GM19239 (cell line): ENCODE measurements at places on chromosomes 12 and 14.

DNA sequence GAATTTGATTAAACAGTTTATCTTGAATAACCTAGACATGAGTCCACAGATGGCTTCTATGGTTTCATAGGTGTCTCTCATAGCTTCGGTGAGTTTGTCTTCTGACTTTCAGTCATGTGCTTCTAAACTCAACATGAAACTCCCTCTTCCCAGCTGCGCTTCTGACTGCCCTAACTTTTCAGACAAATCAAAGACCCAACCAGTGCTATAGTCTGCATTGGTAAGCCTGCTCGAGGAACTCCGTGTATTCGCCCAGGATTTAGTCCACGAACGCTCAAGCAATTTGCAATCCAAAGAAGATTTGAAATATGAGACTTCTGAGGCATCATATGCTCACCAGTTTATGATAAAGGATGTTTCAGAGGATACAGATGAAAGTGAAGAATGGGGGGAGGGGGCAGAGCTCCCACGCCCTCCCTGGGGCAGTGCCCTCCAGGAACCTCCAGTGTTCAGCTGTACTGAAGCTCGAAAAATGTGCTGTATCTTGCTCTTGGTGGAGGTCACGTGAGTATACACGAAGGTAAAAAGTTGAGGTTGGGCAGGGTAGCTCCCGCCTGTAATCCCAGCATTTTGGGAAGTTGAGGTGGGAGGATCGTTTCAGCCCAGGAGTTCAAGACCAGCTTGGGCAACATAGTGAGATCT is 5.2 kb upstream of the RILPL2 start:
- DNase-seq: peak; percentile 42

DNA sequence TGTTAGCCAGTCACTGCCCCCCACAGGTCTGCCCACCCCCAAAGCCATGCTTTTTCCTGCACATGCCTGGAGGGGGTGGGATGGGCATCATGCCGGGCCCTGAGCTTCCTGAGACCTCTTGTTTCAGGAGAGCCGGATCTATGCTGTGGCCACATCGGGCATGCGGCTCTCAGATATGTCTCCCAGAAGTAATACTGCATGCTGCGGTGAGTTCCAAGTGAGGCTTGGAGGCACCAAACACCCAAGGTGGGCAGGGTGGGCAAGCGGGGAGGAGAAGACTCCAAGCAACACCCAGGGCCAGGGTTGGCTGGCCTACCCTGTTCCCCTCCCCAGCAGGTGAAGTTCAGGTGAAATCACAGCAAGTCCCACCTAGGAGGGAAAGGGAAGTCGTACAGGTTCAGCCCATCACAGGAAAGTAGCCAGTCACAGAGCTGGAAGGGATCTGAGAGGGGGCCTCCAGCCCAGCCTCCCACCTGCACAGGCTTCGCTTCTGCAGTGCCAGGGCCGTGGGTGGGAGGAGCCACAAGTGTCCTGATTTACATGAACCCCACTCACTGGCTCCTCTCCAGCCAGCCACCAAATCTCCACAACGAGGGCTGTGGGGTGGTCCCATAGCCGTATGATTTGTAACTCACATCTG is 30.9 kb downstream of the PIGH start:
- DNase-seq: no peak

DNA sequence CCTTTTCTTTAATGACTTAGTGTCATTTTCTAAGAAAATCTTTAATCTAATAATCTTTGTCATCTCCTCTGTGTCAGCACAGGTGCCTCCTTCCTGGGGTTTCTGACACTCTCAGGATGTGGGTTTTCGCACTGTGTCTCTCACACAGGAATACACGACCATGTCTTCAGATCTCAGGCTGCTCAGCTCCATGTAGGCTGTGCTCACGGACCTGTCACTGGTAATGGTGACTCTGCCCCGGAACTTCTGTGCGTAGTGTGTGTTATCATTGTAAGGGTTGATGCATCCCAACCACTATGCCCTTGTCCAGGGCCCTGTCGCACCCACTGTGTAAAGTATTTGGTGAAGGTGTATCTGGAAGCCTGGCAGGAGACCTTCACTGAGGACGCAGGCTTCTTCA is 647.8 kb downstream of the TMEM121 start:
- DNase-seq: no peak

DNA sequence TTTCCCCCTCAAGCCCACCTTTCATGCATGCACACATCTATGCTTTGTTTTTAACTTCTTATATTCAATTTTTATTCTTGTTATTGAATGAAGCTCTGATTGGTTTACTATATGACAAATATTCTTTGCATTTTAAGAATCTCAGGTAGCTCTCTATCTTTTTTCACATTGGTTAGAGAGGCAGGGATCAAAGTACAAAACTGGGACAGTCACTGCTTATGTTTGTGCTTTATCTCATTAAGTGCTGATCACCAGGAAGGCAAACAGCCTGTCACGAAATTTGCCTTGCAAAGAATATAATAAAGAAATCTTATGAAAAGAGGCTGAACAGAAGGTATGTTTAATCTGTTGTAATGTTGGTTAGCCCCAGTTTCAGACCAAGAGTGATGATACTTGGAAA is 29.7 kb upstream of the INSM2 start:
- no peak for DNase-seq

DNA sequence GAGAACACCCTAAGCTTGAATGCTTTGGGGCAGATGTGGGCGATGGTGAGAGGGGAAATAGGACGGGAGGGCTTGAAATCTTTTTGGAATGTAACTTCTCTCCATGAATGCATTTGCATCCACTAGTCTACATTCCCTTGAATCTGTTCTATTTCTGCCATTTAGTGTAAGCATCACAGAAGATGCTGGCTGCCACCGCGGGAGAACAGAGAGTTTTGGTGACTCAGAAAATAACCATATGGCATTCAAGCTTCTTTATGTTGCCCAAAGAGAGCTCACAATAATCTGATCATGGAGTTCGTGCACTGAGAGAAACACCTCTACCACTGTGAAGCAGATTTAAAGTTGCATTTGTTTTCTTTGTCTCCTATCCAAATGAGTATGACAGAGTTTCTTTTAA is 52.6 kb upstream of the OTX2 start:
- DNase-seq: no peak

GRCh38 chr12:121467638-121468498 is 68.0 kb downstream of the RNF34 start:
- no peak for DNase-seq

DNA sequence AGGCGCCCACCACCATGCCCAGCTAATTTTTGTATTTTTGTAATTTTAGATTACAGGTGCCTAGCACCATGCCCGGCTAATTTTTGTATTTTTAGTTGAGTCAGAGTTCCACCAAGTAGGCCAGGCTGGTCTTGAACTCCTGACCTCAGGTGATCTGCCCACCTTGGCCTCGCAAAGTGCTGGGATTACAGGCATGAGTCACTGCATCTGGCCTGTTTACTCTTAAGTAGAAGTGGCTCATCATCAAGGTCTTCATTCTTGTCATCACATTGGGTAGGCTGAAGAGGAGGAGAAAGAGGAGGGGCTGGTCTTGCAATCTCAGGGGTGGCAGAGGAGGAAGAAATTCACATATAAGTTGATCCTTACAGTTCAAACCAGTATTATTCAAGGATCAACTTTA is 152.4 kb upstream of the ATP2B1 start:
- DNase-seq: no peak

DNA sequence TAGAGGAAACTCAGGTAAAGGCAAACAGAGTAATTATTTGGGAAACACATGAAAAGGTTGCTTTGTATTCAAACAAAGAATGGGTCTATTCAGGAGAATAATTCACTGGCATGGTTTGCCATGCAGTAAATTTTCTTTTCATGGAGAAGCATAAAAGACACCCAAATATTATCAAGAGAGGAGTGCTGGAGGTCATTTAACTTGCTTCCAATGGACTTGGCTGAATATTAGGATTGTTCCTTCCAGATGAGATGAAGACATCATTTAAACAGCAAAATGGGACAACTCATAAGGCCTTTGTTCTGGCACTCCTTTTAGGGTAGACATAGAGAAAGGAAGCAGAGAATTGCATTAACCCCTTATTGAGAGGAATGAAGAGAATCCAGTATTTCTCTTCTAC is 38.7 kb downstream of the WIF1 start:
- DNase-seq: no peak

GRCh38 chr14:91402348-91402747 is 15.3 kb downstream of the CCDC88C start:
- no peak for DNase-seq

GRCh38 chr14:71331403-71331802 is 424.1 kb downstream of the PCNX1 start:
- DNase-seq: no peak

DNA sequence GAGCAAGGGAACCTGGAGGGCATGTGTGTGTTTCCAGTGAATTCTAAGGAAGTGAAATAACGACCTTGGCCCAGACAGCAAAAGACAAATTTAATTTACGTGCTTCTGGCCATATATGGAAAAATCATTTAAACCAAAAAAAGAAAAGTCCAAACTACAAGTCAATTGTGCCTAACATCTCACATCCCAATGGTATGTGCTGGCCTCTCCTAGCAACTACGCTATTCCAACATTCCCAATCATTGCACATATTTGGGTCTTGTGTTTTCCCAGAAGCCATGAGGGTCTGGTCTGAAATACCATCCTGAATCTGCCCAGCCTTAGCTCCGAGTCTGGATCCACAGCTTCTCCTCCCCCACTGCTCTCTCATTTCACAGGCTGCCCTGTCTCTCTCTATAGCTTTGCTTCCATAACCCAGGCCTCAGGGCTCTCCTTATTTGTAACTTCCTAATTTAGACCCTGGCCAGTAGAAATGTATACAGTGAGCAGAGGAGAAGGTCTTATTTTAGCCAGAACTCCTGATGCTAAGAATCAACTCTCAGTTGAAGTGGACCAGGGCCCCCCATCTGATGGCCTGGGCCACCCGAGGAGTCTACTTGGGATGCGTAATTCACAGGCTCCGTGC is 224.6 kb downstream of the ANO2 start:
- no peak for DNase-seq

DNA sequence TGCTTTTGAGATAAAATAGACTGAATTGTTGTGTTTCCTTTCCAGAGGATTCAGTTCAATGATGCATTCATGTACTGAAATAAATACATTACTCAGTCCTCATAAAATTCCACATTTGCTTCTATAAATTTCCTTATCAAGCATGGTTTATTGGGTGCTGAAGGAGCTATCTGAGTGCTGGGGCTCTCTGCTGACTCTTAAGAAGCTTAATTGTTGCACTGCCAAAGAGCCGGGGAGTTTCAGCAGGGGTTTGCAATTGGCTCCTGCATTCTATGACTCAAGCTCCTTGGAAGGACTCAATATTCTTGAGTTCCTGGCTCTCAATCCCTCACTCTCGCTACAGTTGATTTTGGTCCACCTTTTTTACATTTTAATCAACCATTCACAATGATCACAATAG is 69.8 kb upstream of the PYGL start:
- no peak for DNase-seq

GRCh38 chr12:3292677-3293412 is 198.2 kb upstream of the PRMT8 start:
- no peak for DNase-seq

DNA sequence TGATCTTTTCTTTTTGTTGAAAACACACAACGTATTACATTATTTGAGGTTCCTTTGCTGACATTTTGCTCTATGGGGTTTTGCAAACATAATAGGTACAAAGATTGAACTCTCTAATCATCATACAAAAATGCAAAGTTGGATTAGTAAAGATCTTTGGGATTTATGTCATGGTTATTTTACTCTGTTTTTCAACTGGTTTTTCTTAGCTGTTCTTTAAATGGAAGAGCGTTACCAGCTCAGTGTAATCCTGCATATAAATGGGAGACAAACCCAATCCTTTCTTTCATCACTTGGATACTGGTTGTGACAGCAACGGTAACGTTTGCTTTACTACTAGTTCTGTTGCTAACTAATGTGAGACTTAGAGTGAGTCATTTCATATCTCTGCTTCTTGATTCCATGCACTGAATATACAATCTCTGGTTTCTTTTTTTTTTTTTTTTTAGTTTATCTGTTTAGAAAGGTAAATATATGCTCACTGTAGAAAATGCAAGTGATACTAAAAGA is 104.9 kb upstream of the NOVA1 start:
- DNase-seq: no peak

GRCh38 chr12:68939505-68939904 is 6.5 kb upstream of the CPM start:
- no peak for DNase-seq

DNA sequence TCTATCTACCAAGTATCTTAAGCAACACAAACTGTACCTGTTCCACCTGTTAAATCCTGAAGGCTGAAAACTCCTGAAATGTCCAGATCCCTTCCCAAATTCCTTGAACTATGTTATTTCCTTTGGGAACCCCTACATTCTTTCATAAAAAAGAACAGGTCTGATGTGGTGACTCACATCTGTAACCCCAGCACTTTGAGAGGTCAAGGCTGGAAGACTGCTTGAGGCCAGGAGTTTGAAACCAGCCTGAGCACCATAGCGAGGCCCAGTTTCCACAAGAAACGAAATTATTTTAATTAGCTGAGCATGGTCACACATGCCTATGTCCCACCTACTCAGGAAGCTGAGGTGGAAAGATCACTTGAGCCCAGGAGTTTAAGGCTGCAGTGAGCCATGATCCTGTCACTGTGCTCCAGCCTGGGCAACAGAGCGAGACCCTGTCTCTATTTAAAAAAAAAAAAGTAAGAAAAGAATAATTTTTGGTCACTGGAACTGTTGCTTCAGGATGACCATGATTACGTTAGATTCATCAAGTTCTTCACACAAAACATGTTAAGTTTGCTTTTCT is 84.3 kb downstream of the PHLDA1 start:
- no peak for DNase-seq

DNA sequence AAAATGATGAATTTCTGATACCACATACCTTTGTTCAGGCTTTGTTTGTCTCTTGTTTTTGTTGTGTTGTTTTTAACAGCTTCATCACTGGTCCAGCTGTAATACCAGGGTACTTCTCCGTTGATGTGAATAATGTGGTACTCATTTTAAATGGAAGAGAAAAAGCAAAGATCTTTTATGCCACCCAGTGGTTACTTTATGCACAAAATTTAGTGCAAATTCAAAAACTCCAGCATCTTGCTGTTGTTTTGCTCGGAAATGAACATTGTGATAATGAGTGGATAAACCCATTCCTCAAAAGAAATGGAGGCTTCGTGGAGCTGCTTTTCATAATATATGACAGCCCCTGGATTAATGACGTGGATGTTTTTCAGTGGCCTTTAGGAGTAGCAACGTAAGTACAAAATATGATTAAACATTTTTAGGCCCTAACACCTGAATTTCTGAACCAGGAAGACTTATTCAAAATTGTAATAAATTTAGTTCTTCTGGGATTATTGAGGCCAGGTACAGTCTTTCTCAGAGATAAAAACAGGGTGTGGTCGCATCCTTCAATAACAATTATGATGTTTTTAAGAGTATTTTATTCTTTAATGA is 22.4 kb downstream of the RXYLT1 start:
- DNase-seq: no peak

DNA sequence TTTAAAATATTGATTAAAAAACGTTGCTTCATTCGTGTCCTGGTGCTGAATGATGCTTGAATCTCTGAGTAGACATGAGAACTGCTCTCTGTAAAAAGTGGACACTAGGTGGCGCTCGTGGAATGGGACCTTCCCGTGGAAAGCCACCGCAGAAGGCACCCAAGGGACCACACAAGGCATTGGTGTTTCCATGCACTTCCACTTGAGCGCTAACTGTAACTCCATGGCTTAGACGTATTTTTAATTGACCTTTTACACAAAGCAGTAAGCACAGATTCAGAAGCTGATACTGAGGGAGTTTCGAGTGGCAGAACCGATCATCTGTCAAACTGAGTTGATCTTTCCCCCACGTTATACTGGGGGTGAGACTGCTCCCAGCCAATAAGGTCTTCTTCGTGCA is 135.3 kb downstream of the PRKCH start:
- DNase-seq: peak; percentile 65
